ENCODE measurements at places on chromosomes 16 and 17.

DNA sequence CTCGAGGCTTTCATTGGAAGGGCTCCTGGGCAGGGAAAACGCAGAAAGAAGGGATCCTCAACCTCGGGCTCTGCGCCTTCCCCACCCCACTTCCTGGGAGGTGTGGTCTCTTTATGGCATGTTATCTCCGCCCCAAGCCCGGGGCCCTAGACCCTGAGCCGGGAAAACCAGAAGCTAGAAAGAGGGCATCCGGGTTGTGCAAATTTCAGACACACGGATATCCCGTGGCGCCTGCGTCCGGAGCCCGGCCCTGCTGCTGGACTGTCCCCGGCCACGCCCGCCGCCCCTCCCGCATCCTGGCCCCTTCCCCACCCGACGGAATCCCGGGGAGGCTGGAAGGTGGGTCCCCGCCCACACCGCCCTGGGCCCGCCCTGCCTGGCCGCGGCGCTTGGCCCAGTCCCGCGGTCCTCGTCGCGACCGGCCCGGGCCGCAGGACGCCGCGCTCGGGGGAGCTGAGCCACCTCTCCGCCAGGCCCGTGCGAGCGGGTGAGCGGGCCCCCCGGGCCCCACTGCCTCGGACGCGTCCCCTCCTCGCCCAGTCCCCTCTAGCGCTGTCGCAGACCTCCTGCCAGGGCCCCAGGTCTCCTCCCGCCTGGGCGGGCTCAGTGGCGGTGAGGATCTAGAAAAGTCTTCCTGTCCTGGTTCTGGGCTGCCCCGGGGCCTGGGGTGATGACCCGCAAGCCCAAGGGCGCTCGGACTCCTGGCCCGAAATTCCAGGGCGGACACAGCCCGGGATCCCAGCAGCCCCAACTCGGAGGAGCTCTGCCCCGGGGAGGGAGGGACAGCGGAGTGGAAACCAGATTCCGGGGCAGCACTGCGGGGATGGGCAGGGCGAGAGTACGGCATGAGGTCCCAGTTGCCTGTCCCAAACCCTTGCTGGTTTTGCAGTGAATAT lies at the start of gene SLC16A5:
SLC16A5 (plus strand) TSS at position 397 of the 896 bp plus-strand sequence. CDS start 5,683 bp downstream, outside the sequence.
- DNase-seq: peak; percentile 51

- no peak for DNase-seq
These were observed 60.0 kb upstream of the BCAR1 start for GRCh38 chr16:75311383-75311938.

- no peak for DNase-seq
These were observed 73.2 kb downstream of the KNOP1 start for GRCh38 chr16:19644877-19645276.

- no peak for DNase-seq
These were observed 21.7 kb downstream of the KATNIP start for GRCh38 chr16:27571433-27572326.

GRCh38 chr16:53091466-53092211 lies 36.8 kb downstream of the CHD9 start:
- DNase-seq: peak; percentile 22

DNA sequence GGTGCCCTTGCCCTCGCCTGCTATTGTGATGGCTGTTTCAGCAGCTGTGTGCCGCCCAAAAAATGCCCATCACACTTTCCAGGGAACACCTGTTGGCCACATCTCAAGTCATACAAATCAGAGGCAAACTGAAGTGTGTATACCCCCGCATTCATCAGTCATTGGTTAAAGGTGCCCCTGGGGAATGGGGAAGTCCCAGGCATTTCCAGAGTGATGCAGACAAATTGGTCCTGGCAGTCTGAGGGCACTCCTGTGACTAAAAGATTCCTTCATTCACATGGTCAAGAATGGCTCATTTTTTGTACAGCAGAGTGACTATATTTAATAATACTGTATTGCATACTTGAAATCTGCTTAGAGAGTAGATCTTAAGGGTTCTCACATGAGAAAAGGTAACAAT lies 102.9 kb upstream of the TMEM97 start:
- no peak for DNase-seq

GRCh38 chr16:19722981-19723380 lies 4.9 kb downstream of the IQCK start:
- DNase-seq: no peak

- peak; percentile 77 for DNase-seq
These were observed 5.3 kb downstream of the NEURL4 start for GRCh38 chr17:7323731-7324437.

DNA sequence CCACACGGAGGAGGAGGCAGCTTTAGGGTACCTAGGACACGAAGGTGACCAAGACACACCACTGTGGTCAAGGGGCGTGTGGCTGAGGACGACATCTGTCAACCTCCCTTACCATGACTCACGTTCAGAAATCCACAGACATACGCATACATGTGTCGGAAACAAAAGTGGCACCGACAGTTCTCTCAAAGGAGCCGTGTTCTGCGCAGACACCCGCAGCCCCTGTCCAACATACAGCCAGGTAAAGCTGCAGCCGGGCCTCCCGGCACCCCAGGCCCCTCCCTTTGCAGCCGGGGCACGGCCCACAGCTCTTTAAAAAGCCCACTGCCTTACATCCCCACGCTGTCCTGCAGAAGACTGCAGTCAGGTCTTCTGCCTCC lies 40.5 kb upstream of the KLHDC4 start:
- peak; percentile 59 for DNase-seq

GRCh38 chr17:7988750-7989178 lies 13.7 kb upstream of the GUCY2D start:
- DNase-seq: peak; percentile 55

- DNase-seq: no peak
These were observed 21.2 kb downstream of the IGFBP4 start for GRCh38 chr17:40464392-40464855.

GRCh38 chr16:28011971-28012445 lies 51.5 kb downstream of the GSG1L start:
- no peak for DNase-seq

DNA sequence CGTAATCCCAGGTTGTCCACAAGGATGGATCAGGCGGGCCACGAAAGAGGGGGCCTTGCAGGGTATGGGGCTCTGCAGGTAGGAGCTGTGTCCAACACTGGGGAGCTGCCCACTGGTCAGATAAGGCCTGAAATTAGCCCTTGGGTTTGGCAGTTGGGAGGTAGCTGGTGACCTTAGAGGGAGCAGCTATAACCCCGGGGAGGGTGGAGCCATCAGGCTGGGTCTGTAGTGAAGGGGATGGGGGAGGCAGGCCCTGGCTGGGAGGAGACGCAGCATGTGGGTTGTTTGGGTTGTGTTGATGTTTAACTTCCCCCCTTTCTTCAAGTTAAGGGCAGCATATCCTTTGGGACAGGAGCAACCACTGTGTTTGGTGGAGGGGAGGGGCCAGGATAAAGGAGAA lies 5.9 kb downstream of the MLLT6 start:
- no peak for DNase-seq

- DNase-seq: no peak
These were observed 105.8 kb upstream of the TNRC6C start for GRCh38 chr17:77852731-77853130.

DNA sequence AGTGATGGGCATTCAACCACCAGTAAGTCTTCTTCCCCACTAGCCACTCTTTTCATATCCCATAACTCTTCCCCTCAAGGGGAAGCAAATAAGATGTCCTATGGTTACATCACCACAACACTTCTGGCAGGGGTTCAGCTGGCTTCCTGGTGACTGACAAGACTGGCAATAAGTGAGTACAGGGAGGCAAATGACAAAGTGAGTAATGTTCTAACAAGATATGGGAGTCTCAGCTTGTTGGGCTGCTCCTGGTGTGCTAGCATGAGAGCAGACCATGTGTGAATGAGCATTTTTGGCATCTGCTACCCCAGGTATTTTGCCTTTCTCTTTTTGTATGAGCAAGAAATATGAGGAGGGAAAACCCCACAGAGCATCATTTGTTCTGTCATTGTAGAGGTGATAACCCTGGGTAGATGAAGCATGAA lies 9.9 kb downstream of the TMIGD1 start:
- DNase-seq: peak; percentile 53

GRCh38 chr17:55677446-55677845 lies 45.2 kb downstream of the TMEM100 start:
- no peak for DNase-seq

- peak; percentile 3 for DNase-seq
These were observed 476.2 kb downstream of the HAPSTR1 start for GRCh38 chr16:9567666-9568065.

DNA sequence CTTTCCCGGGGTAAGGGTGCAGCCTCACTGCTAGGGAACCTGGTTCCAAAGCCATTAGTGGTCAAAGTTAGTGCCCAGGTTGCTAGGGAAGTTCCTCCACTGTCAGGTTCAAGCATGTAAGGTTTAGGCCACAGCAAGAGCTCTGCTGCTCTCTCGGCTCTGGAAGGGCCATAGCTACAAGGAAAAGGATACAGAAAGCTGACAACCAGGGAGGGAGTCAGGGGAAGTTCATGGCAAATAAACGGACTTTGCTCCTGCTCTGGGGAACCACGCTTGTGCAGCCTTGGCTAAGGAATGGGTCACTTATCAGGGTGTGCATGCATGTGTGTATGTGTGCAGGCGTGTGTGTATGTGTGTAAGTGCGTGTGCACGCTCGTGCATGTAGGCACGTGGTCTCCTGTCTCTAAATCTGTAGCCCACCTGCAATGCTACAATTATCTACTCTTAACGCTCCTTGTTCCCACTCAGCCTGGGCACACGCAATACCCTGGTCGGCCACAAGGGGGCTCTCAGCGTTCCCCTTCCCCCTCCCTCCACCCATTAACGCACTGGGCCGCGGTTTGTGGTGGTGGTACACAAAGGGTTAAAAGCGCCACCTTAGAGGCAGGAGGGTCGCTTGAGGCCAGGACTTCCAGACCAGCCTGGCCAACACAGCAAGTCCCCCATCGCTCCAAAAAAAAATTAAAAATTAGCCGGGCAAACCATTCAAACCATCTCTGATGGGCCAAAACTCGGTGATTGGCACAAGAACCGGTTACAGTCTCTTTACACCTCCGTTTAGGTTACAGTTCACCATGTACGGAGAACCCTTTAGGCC lies 48.4 kb upstream of the KDM8 start:
- DNase-seq: peak; percentile 85

- no peak for DNase-seq
These were observed 183.5 kb downstream of the XYLT1 start for GRCh38 chr16:17287166-17287800.

DNA sequence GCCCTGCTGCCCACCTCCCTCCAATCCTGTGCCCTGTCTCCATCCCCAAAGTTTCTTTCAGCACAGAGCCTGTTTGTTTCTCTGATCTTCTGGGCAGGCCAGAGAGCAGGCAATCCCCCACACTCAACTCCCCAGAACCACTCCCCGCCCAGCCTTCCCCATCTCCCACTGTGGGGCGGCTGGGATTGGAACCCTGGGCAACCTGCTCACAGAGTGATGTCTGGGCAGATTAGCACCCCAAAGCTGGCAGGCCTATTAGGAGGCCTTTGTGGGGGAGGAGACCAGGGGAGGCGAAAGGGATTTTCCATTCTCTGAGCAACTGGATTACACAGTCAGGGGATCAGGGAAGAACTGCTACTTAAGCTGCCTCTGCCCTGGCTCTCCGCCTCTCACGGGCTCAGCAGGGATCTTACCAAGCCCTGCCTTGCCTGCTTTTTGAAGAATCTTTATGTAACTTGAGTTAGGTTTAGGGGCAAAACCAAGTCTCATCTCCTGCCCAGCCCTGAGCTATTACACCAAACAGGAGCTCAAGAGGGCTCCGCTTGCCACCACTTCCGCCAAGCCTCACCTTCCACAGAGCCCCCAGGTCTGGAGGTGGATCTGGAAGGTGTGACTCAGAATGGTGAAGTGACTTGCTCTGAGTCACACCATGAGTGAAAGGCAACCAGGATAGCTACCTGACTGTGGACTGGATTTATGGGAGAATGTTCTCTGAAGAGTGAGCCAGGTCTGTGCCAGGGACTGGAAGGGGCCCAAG lies 16.0 kb upstream of the LHX1 start:
- DNase-seq: peak; percentile 86

Data from activated CD4-positive, alpha-beta T cell treated with anti-CD3 and anti-CD28 coated beads for 48 hours (primary cell).